ENCODE measurements at places on chromosomes 16 and 17.
A peak's percentile ranks its signal among the peaks of the same experiment; 100 is the strongest.

- DNase-seq: peak; percentile 90
Measured at GRCh38 chr16:3158510-3159314, 23.9 kb downstream of the ZNF213 start.

DNA sequence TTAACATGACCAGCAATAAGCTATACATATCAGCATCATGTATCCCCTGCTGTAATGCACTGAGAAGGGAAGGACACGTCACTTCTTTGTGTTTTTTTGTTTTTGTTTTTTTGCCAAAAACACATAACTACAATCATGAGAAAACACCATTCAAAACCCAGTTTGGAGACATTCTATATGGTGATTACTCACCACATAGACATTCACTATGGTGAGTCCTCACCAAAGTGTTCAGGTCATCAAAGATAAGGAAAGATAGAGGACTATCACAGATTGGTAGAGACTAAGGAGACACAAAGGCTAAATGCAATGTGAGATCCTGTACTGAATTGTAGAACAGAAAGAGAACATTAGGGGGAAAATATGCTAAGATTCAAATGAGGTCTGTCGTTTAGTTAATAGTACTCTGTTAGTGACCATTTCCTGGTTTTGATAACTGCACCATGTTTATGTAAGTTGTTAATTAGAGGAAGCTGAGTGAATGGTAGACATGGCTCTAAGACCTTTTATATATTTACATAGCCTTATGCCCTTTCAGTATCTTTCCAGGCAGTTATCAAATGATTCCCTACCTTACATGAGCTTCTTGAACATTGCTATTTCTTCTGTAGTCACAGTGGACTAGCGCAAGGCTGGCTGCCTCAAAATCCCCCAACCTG, 46.6 kb downstream of the PIK3R5 start:
- no peak for DNase-seq

- DNase-seq: no peak
Measured at GRCh38 chr16:87555647-87556046, 46.7 kb upstream of the JPH3 start.

DNA sequence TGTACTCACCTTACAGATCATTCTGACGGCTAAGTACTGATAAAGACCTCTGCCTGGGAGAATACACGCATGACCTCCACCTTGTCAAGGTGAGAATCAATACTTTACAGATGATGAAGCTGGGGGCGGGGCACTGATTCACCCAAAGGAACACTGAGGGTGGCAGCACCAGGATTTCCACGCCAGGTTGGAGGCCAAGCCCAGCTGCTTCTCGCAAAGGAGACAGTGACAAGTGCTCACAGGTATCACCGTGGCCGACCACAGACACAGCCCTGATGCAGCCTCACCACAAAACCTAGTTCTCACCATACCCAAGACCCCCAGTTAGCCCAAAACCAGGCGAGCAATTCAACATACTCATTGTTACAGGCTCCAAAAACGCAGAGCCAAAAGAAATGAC, 434.2 kb downstream of the SOX9 start:
- DNase-seq: no peak

DNA sequence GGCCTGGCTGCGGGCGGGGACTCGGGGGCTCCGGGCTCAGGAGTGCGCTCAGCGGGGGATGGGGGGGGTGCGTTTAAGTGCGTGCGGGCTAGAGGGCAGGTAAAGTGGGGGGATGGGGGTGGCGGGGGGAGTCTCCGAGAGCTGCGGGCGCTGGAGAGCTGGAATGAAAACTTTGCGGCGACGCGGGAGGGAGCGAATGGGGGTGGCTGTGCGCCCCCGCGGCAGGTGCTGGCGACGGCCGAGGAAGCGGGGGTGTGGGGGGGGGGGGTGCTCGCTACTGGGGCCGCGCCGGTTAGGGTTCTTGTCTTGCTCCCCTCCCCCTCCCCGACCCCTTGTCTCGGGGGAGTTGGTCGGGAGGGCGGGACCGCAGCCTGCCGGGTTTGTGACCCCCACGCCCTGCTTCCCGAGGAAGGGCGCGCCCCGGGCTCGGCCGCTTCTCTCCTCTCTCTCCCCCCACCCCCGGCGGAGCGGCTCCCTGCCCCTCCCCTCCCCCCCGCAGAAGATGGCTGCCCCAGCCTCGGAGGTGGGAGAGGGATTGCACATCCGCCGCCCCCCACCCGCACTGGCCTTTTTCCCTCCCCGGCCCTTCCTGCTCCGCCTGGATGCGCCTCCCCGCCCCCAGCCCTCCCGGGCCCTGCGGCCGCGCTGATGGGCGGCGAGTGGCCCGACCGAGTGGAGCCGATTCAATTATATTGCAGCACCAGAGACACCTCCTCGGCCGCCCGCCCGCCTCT, 649 bp downstream of the GSE1 start:
- no peak for DNase-seq

GRCh38 chr17:68255731-68256538, 8.1 kb downstream of the AMZ2 start:
- DNase-seq: no peak

DNA sequence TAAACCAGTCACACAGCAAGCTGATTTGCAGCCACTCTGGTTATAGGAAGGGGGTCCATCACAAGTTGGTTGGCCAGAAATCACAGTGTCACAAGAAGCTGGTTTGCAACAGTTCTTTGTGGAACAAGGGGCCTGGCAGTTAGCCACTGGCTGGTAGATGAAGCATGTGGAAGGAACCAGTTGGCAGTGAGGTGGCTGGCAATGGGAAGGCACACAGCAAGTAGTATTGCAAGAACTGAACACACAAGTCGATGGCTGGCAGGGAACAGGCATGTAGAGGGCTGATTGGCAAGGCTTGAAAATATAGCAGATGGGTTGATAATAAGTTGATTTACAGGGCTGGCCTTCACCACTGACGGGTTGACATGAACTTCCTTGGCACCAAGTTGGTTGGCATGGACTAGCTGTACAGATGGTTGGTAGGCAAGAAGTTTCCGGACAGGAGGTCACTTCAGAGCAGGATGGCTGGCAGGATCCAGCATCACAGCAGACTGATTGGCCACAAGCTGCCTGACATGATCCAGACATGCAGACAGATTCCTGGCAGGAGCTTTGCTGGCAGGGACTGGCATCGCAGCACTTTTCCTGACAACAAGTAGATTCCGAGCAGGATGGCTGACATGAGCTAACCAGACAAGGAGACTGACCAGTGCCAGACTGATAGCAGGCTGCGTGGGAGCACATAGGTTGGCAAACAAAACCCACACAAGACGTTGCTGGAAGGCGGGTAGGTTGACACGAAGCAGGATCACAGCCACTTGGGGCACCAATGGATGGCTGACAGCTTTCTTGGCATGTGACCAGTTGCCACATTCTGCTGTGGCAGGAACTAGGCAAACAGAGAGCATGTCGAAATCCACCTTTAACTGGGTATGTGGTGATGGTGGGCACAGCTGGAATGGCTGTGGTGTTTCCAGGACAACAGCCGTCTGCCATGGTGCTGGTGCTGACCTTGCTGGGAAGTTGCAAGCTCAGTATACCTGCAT, at the start of gene KRTAP29-1:
Gene KRTAP29-1, minus strand, starts transcription at position 936 of the 986 bp plus-strand sequence. Its CDS starts 0 bp downstream, at position 936.
- DNase-seq: no peak

GRCh38 chr16:71352963-71353460, 5.5 kb upstream of the CALB2 start:
- DNase-seq: no peak

DNA sequence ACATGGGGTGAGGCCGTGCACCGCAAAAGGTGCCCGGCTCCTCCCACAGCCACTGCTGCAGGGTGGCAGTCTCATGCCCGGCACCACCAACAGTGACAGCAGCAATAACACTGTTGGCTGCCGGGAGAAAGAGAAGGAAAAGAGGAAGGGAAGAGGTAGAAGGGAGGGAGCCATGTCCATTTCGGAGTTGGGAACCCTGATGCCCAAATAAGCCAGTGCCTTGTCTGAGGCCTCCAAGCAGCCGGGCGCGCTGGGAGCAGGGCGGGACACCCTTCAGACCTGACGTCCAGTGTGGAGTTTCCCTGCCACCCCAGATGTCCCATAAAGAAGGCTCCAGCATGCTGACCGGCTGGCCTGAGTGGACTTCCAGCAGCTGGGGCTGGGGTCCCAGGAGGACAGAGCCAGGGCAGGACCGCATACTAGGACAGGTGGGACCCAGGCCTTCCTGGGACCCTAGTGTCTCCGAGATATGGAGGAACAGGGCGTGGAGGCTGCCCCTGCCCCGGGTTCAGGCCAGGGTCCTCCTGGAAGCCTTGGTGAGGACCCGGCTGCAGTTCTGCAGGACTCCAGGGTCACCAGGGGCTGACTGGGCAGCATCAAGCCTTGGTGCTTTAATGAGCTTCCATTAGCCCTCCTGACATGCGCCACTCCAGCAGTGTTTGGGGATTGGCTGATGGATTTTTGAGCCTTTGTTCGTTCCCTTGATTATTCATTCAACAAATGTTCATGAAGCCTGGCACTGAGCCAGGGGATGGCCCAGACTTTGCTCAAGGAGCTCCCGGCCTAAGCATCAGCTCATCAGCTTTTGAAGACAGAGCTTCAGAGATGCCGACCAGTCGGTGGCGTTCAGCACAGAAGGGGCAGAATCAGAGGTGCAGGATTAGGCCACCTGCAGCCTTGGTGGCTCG, 223.6 kb upstream of the CIBAR2 start:
- no peak for DNase-seq

- DNase-seq: no peak
Measured at GRCh38 chr16:75620326-75621169, 2.5 kb downstream of the ADAT1 start.

GRCh38 chr17:1206026-1206777, 26.4 kb upstream of the ABR start:
- DNase-seq: no peak

DNA sequence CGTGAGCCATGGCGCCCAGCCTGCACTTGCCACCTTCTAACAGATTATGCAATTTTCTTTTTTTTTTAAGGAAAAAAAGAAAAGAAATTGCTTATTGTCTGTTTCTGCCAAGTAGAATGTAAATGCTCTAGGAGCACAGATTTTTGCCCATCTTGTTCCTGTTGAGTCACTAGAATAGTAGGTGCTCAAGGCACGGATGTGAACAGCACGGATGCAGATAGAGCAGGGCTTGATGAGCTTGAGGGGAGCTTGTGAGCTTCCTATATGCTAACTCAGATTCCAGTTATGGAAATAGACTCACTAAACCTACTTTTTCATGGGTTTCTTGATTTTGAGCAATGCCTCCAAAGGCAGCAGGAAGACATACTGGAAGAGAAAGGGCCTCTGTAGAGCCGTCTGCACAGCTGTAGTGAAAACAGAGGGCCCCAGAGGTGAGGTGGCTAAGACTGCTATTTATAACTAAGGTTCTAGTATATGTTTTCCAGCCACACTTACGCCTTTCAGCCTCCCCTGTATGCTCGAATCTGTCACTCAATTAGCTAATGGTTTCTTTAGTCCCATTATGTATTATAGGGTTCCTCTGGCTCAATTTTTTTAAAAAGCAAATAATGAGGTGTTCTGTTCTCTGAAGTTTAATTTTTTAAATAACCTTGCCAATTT, 72.8 kb downstream of the WWP2 start:
- no peak for DNase-seq

- no peak for DNase-seq
Measured at GRCh38 chr17:5555254-5555653, 29.1 kb downstream of the NLRP1 start.

DNA sequence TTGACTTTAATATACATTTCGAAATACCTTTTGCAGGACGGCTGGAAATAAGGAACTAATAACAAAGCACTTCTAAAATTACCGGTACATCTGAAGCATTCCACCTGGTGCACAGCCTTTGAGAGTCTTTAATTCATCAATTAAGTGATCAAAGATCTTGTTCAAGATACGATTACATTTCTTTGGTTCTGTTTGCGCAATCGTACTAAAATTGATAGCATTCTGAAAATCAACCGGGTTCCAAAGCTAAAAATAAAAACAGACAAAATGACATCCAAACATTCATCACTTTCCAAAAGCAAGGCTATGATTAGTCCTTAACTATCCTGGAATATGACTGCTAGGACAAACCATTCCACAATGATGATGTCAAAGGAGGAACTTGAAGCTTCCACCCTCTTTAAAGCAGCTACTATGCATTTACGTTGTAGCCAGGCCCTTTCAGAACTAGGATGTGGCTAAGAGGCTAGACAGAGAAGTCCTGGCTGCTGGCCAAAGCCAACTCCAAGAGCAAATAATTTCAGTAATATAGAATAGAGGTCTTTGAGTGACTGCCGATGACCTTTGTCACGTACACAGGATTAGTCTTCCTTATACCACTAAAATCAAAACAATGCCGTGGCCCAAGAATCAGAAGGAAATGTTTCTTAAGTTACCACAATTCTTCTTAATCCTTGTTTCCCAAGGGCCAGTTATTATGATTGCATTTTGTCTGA, 299.8 kb upstream of the PSMD7 start:
- DNase-seq: no peak

DNA sequence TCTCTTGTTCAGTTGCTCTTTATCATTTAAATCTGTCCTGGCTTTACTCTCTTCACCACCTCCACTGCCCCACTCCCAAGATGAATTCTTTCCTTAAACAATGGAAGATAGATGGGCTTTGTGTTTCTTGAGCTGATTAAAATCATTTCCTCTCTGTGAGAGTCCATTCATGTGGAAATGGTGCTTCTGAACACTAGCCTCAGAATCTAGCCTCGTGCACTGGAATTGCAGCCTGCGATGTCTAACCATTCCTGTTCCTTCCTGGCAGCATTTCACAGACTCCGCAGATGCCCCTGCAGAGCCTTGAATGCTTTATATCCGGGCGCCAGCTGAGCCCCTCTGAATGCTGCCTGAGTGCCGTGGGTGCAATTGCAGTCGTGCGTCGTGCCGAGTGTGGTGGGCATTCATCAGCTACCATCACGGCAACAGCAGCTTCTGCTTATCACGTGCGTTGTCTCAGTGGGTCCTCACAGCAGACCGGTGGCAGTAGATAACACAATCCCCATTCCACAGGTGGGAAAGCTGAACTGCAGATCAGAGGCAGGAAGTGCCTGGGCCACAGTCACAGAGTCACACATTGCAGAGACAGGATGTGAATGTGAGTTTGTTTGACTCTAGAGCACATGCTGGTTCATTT, 172.8 kb upstream of the WSCD1 start:
- no peak for DNase-seq

- no peak for DNase-seq
Measured at GRCh38 chr17:83180996-83181481, 101.6 kb downstream of the METRNL start.

DNA sequence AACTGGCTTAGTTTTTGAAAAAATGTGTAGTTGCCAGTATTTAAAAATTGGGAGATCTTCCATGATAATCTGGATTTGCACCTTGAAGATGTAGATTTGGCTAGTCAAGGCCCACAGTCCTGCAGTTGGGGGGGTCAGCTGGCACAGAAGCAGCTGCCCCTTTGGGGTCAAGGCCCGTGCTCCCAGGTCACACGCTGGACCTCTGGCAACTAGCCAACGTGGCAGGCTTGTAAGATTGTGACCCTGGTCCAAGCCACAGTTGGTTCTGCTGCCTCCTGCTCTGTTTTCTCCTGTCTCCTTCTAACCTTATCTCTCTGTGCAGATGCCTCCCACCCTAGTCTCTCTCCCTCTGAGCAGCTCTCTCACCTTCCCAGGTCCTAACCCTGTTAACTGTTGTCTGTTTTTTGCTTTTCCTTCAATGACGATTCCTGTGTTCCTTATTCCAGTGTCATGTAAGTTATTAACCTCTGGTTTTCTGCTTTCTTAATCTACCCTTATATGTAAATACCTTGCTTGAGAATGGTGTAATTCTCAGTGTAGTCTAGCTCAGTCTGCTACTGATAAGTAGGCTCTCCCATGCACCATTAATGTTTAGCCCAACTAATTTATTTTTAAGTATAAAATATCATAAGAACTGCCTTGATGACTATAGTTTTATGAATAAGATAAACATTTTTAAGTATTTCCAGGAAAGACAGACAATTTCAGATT, 27.9 kb downstream of the CLEC16A start:
- no peak for DNase-seq
